ENCODE measurements at places on chromosomes 6 and 20. TPM values are rescaled to one million over a fixed set of nuclear protein-coding genes. Genes with fewer than 3 reads are reported as not detected.

The FAM217A gene
- 0.48 TPM for total RNA-seq

The DHX16 gene
- total RNA-seq, result 19.5 TPM

The CRIP3 gene
- total RNA-seq, result 5.5 TPM

The FAM209B gene
- not detected for total RNA-seq

The ARMH2 gene
- total RNA-seq, result not detected

The PRDM13 gene
- 1.2 TPM for total RNA-seq

The SLC22A7 gene
- total RNA-seq, result not detected

The IER3 gene
- total RNA-seq, result 70.1 TPM

The LIN28B gene
- 5.1 TPM for total RNA-seq

The GABRR1 gene
- total RNA-seq, result 0.24 TPM

The CST7 gene
- not detected for total RNA-seq

The SNRPB2 gene
- 37.3 TPM for total RNA-seq

The DLL1 gene
- total RNA-seq, result 0.96 TPM

The MROH8 gene
- total RNA-seq, result 2.4 TPM

The GMDS gene
- 14.4 TPM for total RNA-seq

The CDKN1A gene
- total RNA-seq, result 34.2 TPM

The BANF2 gene
- 2.2 TPM for total RNA-seq

The MOG gene
- total RNA-seq, result 2.9 TPM

The MPC1 gene
- 36.4 TPM for total RNA-seq

The EYS gene
- 17.3 TPM for total RNA-seq

The NOL4L gene
- 6.5 TPM for total RNA-seq

The ARG1 gene
- 8.9 TPM for total RNA-seq

The PAX1 gene
- total RNA-seq, result 1.9 TPM

The PRSS16 gene
- total RNA-seq, result not detected

The HDGFL1 gene
- total RNA-seq, result 2.9 TPM

The PRL gene
- 0.48 TPM for total RNA-seq

The ECT2L gene
- total RNA-seq, result not detected

The DEFB124 gene
- not detected for total RNA-seq

The PEX3 gene
- 20.5 TPM for total RNA-seq

The POLR1C gene
- 20.2 TPM for total RNA-seq

The PACSIN1 gene
- 0.72 TPM for total RNA-seq

The TMEM14C gene
- total RNA-seq, result 75.1 TPM

The CYP39A1 gene
- total RNA-seq, result 11.8 TPM

The FAM8A1 gene
- 39.7 TPM for total RNA-seq

The EBF4 gene
- total RNA-seq, result 14.4 TPM

The INSM1 gene
- not detected for total RNA-seq

The LPA gene
- 0.24 TPM for total RNA-seq

The TAF4 gene
- 16.4 TPM for total RNA-seq

The ANGPT4 gene
- total RNA-seq, result 0.24 TPM

The SCUBE3 gene
- 10.6 TPM for total RNA-seq

The HLA-DPB1 gene
- 1.7 TPM for total RNA-seq

The ROS1 gene
- 12.0 TPM for total RNA-seq

The GJA1 gene
- total RNA-seq, result 736 TPM

The MBOAT1 gene
- total RNA-seq, result 0.72 TPM

The SRSF12 gene
- 4.3 TPM for total RNA-seq
